ENCODE measurements at places on chromosomes 1 and 21.

DNA sequence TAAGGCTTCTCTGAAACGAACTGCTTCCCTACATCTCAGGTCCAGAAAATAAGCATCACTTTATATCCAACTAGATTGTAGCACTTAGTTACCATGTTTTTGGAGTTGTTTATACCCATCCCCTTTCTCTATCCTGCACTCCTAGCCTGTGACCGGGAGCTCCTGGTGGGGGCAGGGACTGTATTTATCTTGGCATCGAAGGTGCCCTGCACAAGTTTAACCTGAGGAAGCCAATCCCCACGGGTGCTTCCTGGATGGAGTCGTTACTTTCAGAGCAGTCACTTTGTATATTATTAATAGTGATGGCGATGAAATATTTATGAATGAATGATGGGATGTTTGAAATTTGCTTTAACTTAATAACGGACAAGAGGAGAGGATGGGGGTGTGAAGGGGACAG lies 73.9 kb downstream of the KLHDC7A start:
- no peak for DNase-seq

DNA sequence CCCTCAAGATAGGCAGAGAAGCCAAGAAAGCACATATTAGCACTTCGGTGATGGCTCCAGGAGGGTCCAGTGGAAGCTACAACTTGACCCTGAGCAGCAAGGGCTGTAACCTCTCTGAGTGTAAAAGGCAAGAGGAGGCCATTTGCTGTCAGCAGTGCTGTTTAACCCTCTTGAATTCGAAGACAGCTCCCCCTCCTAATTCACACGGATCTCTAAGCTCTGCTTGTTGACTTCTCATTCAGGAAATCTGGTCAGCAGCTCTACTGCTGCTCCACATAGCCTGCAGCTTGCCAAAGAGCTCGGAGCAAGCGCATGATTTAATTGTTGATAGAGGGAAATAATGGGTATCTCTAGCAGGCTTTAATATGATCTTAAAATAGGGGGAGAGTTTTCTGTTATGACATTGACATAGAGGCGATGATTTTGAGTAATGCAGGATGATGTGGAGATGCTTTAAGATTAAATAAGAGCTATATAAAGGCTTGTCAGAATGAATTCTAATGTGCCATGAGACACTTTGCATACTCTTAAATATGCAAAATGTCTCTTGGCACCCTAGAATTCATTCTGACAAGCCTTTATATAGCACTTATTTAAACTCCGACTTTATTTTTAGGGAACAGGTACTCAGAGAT lies 79.4 kb upstream of the USH2A start:
- DNase-seq, result no peak

- no peak for DNase-seq
Measured at GRCh38 chr21:29656504-29657239, 283.1 kb downstream of the GRIK1 start.

- DNase-seq, result peak; percentile 78
Measured at GRCh38 chr1:150066838-150067183, 765 bp upstream of the VPS45 start.

- DNase-seq, result no peak
Measured at GRCh38 chr21:36093512-36093911, 23.7 kb downstream of the CBR1 start.

GRCh38 chr1:30715216-30715615 lies 8.2 kb downstream of the MATN1 start:
- no peak for DNase-seq

DNA sequence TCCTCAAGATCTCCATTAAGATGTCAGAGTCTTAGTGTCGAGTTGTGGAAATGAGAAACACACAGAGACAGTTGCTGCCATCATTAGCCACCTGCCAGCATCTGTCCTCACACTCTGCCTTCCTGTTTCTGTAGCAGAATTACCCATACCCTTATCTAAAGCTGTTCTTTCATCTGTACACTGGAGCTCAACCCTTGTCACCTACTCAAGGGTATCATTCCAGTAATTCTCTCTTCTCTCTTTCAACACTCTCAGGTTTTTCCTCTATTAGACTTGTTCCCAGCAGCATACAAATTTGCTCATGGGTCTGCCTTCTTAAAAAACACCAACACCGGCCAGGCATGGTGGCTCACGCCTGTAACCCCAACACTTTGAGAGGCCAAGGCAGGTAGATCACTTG lies 27.4 kb upstream of the RNF2 start:
- DNase-seq, result no peak
